ENCODE measurements at places on chromosomes 12 and 14.

DNA sequence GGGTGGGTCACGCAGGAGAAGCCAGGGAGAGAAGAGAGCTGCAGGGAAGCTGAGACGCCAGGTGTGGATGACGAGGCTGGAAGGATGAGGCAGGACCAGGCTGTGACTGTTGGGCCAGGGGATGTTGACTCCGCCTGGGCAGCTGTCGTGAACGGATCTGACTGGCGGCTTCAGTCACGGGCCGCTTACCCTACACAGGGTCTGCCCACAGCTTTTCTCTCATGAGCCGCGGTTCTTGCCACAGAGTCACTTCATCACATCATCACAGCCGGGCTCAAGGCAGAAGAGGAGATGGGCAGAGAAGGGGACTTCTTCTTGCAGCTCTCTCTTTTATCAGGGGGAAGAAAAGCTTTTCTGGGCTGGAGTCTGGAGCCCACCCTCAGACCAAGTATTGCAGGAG lies 7.7 kb downstream of the CLBA1 start:
- no peak for DNase-seq

DNA sequence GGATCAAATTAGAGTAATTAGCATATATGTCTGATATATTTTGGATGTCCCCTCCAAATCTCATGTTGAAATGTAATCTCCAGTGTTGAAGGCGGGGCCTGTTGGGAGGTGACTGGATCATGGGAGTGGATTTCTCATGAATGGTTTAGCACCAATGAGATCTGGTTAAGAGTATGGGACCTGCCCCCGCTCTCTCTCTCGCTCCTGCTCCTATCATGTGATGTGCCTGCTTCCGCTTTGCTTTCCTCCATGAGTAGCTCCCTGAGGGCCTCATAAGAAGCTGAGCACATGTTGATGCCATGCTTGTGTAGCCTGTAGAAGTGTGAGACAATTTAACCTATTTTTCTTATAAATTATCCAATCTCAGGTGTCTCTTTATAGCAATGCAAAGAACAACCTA lies 73.1 kb downstream of the PAWR start:
- DNase-seq: no peak

DNA sequence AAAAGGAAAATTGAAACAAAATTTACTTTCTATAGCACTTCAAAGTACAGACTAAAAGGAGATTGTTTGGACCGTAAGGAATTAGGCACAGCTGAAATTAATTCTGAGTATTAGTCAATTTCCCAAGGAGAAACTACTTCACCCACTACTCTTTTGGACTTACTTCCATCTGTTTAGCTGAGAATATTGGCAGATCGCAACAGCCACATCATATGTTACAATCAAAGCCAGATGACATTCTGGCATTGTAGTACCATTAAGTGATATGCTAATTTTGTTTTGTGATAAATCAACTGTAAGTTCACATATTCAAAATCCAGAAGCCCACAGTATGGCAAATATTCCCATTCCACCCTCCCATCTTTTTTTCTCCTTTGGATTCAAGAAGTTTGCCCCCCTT lies 47.1 kb upstream of the ANKS1B start:
- DNase-seq: no peak

GRCh38 chr14:50541159-50541567 lies 8.8 kb upstream of the MAP4K5 start:
- DNase-seq: no peak

DNA sequence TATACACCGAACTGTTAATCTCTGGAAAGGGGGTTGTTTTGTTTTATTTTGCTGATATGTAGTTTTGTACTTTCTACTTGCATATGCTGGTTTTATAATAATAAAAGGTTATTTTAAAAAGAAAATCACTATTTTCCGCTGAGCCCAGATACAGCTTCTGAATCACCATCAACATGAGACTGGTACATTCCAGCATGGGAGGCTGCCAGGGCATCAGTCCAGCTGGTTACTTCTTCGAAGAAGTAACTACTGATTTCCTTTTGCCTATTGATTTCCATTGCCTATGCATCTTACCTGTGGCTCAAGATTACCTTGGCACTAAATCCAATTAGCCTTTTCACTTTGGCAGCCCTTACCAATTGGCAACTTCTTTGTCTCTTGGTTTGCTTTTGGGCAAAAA lies 11.7 kb upstream of the OSBPL8 start:
- DNase-seq: no peak

DNA sequence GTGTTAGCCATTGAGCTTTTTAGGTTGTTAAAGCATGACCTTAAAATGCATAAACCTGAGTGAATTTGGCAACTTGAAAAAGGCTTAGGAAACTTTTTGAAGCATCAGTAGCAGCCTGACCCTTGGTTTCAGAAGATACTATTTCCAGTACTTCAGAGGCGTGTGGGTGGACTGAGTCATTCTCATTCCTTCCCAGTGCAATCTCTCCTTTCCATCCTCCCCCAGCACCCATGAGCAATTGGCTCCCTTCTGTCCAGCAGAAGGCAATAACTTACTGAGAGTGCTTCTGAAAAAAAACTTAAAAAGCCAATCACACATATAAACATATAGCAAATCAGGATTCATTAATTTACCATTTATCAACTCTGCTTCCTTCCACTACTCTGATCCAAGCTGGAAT lies 299.3 kb upstream of the STXBP6 start:
- DNase-seq: no peak

- peak; percentile 98 for DNase-seq
These were observed at the start of gene NEMP1 for GRCh38 chr12:57078519-57079404. NEMP1 (minus strand) TSS chr12:57078791; CDS start chr12:57078745, 46 bp downstream.

DNA sequence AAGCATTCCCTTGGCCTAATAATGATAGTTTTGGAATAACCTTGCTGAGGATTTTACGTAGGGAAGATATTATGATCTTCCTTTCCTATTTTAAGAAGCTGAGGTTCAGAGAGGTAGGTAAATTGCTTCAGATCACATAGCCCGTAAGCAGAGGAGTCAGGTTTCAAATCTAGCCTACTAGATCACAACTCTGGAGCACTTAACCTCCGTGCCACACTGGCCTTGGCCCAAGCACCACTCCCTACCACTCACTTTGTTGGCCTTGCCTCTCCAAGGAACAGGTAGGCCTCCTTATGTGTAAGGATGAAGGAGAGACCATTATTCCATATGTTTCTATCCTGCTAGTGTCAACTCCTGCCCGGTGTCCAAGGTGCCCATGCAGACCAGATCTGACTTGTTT lies 12.4 kb upstream of the ACOT1 start:
- no peak for DNase-seq

DNA sequence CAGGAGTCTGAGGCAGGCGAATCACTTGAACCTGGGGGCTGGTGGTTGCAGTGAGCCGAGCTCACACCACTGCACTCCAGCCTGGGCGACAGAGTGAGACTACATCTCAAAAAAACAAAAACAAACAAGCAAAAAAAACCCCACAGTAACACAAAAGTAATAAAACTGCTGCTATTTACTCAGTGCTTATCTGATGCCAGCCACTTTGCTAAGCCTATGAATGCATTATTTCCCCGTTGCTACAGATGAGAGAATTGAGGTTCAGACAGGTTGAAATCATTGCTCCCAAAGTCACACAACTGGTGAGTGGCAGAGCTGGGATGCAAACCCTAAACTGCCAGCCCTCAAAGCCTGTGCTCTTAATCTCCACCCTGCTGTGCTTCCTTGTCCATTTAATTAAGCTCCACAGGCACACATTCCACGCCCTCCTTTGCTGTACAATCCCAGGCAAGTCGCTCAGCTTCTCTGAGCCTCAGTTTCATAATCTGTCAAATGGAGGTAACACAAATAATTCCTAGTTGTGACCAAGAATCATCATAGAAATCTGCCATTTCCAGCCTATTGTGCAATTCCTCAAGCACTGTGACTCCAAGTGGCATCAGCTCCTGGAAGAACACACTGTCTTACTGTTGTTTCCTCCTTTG lies 5.7 kb upstream of the OAS3 start:
- DNase-seq: no peak

- no peak for DNase-seq
These were observed 39.0 kb downstream of the CHST11 start for GRCh38 chr12:104495786-104496185.

- no peak for DNase-seq
These were observed 156.4 kb downstream of the ATP23 start for GRCh38 chr12:58097741-58098140.
